ENCODE measurements at places on chromosomes 2 and 18.
A peak's percentile ranks its signal among the peaks of the same experiment; 100 is the strongest.

GRCh38 chr2:202778217-202778616, 93.3 kb downstream of the ICA1L start:
- no peak for DNase-seq

GRCh38 chr2:172555272-172555521, 693 bp upstream of the PDK1 start:
- DNase-seq: no peak

DNA sequence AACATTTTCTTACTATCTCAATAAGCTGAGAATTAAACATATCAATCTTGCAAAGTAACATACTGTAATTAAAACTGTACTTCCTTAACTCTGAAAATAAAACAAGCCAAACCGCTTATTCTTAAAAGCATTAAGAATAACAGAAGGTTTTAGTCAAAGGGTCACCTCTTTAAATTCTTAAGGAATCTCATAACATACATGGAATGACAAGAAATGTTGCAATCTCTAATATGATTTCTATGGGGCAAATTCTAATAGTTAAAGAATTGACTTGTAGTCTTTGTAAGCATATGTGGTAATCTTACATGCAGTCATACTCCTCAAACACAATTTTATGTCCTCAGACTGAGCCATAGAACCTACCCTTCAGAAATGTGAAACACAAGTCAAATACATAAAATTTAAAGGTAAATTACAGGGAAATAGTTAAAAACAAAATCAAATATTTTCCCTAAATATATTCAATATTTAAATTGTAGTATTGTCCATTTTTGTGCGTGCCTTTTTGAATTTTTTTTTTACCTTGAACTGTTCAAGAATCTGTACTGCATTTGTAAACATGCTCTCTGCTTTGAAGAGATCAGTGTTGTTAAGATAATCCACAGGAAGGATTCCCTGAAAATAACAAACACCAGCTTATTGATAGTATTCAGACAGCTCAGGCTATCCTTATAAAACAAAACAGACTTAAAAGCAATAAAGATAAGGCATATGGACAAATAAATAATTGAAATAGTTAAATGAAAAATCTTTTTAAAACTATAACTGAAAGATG, 48.2 kb downstream of the PIGN start:
- no peak for DNase-seq

GRCh38 chr18:75173125-75173432, 35.9 kb downstream of the PTGR3 start:
- DNase-seq: no peak

DNA sequence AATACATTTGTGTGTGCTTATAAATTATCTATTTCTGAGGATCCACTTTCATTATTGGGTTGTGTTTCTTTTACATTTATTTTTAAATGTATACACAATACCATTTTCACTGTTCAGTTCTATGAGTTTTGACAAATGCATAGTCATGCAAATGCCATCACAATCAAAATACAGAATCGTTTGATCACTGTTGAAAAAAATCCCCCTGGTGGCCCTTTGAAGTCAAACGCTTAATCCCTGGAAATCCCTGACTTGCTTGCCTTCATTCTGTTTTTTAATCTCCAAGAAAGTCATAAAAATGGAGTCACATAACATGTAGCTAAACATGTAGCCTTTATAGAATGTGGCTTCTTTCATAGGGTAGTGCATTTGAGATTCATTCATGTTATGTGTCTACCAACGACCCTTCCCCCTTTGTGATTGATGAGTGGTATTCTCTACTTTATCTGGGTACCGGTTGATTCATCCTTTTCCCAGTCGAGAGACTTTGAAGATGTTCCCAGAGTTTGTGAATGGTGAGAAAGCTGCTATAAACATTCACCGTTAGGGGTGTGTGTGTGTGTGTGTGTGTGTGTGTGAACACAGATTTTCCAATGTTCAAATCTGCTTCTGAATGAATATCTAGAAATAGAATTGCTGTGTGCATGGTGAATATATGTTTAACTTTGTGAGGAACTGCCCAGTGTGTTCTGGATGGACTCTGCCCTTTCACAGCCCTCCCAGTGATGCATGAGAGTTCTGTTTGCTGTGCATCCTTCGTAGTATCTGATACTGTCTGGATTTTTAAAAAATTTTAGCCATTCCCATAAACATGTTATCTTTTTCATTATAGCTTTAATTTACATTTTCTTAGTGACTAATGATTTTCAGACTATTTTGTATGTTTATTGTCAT, 173.6 kb downstream of the GALR1 start:
- no peak for DNase-seq

- no peak for DNase-seq
Observed at GRCh38 chr2:101517758-101518271, 42.9 kb upstream of the RFX8 start.

DNA sequence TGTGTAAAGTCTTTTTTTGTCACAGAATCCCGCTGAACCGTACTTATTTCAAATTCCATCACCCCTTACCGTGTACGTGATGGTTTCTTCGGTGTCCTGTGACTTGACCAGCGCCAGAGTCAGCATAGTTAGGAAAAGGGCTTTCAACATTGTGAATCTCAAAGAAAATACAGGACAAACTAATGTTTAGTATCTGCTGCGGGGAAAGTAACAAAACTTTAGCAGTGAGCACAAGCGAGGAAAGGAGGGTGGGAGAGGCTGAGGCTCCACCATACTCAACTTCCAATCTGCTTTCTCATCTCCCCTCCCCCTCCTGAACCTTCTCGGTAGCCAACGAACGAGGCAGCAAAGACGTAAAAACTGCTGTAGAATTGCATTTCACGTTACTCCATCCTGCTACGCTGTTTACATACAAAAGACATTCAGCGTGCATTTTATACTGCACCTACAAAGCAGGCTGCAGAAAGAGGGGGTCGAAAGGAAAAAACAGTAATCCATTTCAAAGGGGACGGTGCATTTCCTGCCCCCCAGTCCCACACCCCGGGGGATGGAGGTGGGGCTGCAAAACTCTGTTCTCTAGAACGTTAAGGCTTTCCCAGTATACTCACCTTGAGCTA, 1.2 kb downstream of the EFEMP1 start:
- DNase-seq: no peak

DNA sequence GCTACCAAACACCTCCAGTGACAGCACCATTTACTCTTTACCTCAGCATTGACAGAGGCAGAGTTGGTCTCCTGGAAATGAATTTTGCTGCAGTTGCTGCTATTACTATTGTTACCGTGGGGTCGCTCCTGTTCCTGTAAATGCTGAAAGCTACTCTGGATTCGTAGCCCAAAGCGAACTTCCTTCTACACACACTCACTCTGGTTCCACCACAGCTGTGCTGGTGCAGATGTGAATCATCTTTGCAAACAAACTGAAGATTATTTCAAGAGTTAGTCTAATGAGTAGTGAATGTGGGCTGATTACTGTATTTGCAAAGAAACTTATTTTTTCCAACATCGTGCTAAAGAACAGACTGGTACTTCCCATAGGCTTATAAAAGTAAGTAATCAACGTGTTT, 304.0 kb downstream of the LPIN1 start:
- DNase-seq: no peak

DNA sequence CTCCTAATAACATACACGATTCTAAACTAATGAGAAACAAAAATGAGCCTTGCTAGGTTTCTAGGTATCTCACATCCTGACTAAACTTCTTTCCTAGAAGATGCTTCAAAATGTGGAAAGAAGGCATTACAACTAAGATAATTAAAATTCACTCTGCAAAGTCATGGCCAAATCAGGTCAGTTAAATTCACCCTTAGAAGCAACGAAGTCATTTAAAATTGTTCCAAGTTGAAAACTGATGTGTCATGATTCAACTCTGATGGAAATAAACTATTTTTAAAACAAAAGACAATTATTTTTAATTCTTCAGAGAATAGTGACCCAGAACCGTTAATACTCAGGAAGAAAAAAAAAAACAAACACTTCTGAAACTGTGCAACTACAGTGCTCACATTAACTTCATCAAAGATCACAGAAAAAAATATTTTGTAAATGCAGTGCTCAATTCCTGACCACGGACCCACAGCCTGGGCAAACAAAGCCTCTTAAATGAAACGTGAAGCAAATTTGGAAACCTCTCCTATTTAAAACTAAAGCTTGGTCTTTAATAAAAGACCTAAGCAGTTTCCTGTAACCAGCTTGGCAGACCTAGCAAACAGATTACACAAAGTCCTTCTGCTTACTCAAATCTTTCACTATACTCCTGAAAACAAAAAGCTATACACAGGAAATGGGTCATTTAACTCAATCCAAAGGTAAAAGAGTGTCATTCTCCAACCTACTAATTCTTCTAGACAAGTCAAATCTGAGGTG, 39.0 kb downstream of the CHN1 start:
- DNase-seq: no peak

DNA sequence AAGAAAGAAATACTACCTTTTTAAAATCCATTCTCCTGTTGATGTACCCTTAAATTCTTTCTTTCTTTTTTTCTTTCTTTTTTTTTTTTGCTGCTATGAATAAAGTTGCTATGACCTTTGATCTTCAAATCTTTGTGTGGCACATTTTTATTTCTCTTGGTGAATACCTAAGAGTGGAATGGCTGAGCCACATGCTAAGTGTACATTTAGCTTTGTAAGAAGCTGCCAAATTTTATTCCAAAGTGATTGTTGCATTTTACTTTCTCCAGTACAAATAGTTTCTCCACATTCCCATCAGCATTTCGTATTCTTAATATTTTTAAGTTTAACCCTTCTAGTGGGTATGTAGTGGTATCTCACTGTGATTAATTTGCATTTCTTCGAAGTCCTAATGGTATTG, 88.8 kb upstream of the RAB27B start:
- DNase-seq: no peak

GRCh38 chr2:119657466-119658145, 21.4 kb upstream of the TMEM177 start:
- DNase-seq: no peak

DNA sequence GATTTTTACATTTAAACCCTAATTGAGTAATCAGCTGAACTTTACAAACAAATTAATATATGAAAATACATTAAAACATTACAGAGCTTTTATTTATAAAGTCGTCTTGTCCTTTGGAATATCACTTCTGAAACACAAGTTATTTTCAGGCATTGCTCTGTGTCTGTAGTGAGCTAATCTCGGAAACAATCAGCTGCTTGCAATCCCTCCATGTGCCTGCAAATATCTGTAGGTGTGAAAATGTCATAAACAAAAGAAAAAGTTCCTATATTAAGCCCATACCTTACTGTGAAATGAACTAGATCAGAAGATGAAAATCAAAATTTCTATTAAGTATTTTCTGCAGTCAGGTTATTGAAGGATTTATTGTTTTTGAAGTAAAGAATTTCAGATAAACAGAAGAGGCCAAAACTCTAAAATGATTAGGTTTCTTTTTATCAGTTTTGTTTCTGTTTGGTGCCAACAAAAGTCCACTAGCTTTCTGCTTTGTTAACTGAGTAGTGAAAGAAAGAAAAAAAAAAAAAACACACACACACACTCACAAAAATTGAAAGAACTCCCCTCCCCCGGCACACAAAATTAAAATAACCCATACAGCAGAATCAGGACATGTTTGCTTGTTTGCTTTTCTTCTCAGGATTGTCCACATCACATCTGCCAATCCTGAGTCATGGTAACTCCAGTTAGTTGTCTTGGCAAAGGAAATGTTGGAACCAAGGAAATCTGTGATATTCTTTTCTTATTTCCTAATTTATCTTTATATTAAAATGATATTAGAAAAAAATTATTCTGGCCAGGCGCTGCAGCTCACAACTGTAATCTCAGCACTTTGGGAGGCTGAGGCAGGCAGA, 627.0 kb upstream of the SLC39A10 start:
- DNase-seq: no peak

- peak; percentile 51 for DNase-seq
Observed at GRCh38 chr2:96554293-96555145, 18.0 kb downstream of the ARID5A start.

- no peak for DNase-seq
Observed at GRCh38 chr2:150769421-150769820, 282.0 kb upstream of the RND3 start.

DNA sequence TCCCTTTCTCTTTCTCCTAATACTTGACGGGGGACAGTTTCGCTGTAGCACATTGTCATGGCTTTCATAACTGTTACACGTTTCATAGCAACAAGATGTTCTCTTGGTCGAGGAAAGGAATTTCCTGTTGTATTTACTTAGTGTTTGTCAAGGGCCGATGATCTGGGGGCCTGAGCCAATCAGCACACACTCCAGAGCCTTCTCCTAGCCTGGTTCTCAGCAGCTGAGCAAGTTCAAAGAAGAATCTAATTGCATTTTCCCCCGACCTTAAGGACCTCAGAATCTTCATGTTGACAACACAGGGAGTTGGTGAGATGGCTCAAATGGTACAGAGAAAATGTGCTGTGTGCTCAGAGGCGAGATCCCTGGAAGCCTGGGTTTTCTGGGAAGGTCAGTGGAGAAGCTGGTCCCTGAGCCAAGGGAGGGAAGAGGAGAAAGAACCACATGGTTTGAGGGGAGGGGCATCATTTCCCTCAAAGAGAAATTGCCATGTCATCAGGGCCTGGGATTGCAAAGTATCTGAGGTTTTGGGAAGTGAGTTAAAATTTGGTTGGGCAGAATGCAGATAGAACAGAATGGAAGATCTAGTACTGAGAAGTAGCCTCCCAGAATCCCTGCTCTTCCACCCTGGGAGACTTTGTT, 76.9 kb upstream of the AGAP1 start:
- no peak for DNase-seq

GRCh38 chr2:12554224-12555011, 162.3 kb upstream of the TRIB2 start:
- no peak for DNase-seq

GRCh38 chr2:125397535-125398251, 1258.3 kb upstream of the GYPC start:
- DNase-seq: no peak

DNA sequence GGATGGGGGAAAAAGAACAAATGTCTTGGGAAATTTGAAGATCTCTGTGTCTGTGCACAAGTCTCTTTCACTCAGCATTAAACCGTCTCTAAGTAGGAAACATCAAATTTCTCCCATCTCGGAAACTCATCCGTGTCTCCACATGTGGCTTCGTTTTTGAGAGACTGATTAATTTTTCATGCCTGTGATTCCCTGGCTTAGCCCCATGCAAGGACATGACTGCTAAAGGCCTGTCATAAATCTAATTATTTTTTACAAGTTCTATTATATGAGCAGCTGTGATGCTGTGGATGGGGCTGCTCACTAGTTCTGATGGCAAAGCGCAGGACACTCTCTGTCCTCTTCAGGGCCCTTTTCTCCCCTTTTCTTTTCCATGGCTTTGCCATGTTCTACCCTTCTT, 129.1 kb downstream of the RGPD3 start:
- DNase-seq: no peak

DNA sequence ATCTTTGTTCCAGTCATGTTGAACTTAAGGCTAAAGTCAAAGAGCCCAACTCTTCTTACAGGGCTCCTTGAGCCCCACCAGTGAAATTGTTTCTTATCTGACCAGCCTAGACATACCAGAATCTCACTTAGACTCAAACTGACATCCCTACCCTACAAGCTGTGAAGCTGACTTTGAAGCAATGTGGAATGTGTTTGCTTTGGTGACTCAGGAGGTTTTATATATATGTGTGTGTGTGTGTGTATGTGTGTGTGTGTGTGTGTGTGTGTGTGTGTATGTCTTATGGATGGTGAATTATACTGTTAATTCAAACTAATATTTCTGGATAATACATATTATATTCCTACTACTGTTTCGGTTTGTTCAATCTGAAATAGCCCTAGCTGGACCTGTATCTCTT, 67.3 kb downstream of the CAMKMT start:
- DNase-seq: no peak
